ENCODE measurements at places on chromosomes 5 and 9.

- no peak for DNase-seq
These were observed 841 bp downstream of the CYSRT1 start for GRCh38 chr9:137225699-137226331.

DNA sequence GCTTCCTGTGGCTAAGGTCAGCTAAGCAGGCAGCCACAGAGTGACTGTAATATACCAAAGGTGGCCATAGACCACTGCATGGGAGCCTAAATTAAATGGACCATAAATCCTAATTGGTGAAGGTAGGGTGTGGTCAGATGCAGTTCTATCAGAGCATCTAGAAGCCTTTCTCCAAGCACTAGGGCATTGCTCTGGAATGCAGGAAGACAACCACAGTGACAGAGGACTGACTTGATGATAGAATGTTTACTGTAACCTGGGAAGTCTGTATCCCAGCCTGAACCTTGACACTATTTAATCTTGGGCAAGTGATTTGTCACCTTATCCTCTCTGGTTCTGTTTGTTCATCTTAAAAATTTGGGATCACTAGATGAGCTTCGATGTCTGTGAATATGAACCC lies 2.3 kb downstream of the FBXO38 start:
- no peak for DNase-seq

DNA sequence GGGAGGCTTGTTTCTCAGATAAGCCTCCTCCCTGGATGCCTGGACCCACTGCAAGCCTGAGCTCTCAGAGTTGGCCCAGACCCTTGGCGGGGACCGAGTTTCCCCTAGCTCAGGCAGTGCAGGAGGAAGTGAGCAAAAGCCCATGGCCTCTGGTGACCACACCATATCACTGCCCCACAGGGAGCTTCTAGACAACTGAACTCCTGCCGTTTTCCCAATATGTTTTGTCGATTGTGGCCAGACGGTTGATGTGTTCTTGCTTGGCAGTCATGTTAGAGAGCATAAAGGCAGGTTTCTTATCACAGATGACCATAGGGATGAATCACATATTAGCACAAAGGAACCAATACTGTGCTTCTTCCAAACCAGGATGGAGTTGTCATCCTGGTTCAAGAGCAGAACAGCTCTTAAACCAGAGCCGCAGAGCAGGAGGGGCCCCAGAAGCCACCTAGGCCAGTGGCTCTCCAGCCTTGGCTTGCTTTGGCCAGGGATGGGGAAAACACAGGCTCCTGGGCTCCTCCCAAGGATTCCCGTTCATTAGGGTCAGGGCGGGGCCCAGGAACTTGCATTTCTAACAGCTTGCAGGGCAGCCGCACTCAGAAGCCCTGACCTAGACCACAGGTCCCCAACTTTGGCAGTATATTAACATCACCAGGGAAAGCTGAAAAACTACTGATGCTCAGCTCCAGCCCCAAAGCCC lies 113.1 kb upstream of the TBC1D2 start:
- DNase-seq, result no peak

GRCh38 chr9:6106711-6107339 lies 91.4 kb upstream of the RANBP6 start:
- DNase-seq, result peak; percentile 42

GRCh38 chr5:97568382-97568781 lies 385.3 kb upstream of the RIOK2 start:
- no peak for DNase-seq

DNA sequence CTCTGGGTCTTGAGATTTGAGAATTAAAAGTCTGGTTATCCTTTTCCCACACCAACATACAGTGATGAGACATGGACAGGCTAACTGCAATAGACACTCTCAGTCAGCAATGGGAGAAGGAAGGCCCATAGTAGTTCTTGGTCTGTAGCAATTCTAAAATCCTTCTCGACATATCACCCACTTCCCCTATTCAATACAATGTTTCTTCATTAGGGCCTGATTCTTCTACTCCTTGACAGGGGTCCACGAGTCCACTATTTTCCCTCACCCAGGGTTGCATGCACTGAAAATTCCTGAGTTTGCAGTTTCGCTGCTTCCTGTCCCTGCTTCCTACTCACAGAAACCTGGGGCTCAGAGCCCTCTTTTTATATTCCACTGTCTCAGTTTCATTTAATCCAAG lies 402.8 kb downstream of the MAT2B start:
- no peak for DNase-seq

DNA sequence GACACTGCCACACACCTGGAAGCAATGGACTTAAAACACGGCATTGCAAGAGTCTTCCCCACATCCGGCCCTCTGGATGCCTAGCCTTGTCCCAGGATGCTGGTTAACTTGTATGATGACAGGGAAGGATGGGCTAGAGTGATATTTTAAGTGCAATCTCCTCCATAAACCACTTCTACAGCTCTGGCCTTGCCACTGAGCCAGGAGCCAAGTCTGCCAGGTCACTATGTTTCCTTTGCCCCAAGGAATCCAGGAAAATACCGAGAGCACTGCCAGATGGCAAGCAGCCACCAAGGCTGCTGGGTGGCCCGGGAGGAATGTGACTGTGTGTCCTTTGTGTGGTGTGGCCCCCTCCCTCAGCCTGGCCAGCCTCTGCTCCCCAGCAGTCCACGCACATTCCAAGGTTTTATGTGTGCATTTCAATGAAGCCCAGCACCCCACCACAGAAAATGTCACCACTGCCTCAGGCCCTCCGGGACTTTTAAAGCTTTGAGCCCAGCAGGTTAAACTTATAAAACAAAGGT lies 106.0 kb downstream of the FRMD3 start:
- peak; percentile 66 for DNase-seq

All from hepatic stellate cell (primary cell).